H1 (cell line): ENCODE measurements at places on chromosomes 12 and 14.

DNA sequence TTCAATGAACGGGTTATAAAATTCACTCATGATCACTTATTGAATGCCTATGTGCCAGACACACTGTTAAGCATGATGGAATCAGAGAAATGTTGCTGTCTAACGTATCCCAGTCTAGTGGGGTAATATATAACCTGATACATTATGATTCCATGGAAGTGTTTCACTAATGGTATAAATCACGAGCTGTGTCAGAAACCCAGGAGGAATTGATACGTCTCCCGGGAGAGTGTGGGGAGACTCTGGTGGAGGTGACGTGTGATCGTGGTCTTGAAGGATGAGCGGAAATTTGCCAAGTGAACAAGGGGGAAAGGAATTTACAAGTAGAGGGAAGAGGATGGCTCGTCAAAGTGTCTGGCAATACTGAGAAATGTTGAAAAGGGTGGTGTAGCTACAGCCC, 26.5 kb downstream of the MANSC1 start:
- no peak overlapping the region for H3K27ac ChIP-seq

- no peaks in the 10 kb centered on the region for H3K27me3 ChIP-seq
- no peak overlapping the region for H3K4me3 ChIP-seq
- no peak overlapping the region for H3K27ac ChIP-seq
- H3K4me1 ChIP-seq = no peaks in the 10 kb centered on the region; the same call in 1 of the 2 replicates
- DNase-seq = no peak
These were observed 53.6 kb upstream of the ZFP36L1 start for GRCh38 chr14:68846466-68846865.

- H3K4me1 ChIP-seq = no peaks in the 10 kb centered on the region
- no peaks in the 10 kb centered on the region for H3K27me3 ChIP-seq
- no peak overlapping the region for H3K27ac ChIP-seq
These were observed 6.4 kb downstream of the ADIPOR2 start for GRCh38 chr12:1697271-1697670.

- H3K4me3 ChIP-seq = no peak overlapping the region
- DNase-seq = no peak
- H3K36me3 ChIP-seq = 0 out of 2 replicates have a peak, but pooled peaks cover 3% of the 10 kb centered on the region
- peaks cover 5% of the 10 kb centered on the region for H3K4me1 ChIP-seq
- no peak overlapping the region for H3K27ac ChIP-seq
These were observed 57.7 kb downstream of the HMGA2 start for GRCh38 chr12:65881965-65882413.

GRCh38 chr12:102427543-102427941, 52.8 kb downstream of the IGF1 start:
- no peak overlapping the region for H3K27ac ChIP-seq
- H3K4me3 ChIP-seq = no peak overlapping the region
- no peaks in the 10 kb centered on the region for H3K4me1 ChIP-seq
- H3K27me3 ChIP-seq = no peaks in the 10 kb centered on the region
- DNase-seq = no peak
